ENCODE measurements at places on chromosomes 4 and X. TPM values are rescaled to one million over a fixed set of nuclear protein-coding genes. Genes with fewer than 3 reads are reported as not detected.

CPLX1 gene
- total RNA-seq, result 0.88 TPM

LRCH2 gene
- 3.3 TPM for total RNA-seq

SPIN3 gene
- total RNA-seq, result 22.5 TPM

SLC7A11 gene
- total RNA-seq, result 5.1 TPM

ARR3 gene
- total RNA-seq, result not detected

GDPD2 gene
- total RNA-seq, result 0.21 TPM

MAGED4B gene
- total RNA-seq, result 31.2 TPM

GPR119 gene
- total RNA-seq, result not detected

GLOD5 gene
- not detected for total RNA-seq

ABLIM2 gene
- 6.0 TPM for total RNA-seq

TACR3 gene
- not detected for total RNA-seq

IGFBP7 gene
- 225 TPM for total RNA-seq

TRIM75 gene
- total RNA-seq, result not detected

SPANXC gene
- not detected for total RNA-seq

VCX3A gene
- total RNA-seq, result not detected

MAGEB3 gene
- not detected for total RNA-seq

PNMA6F gene
- not detected for total RNA-seq

FAM184B gene
- not detected for total RNA-seq

TRO gene
- total RNA-seq, result 25.6 TPM

DNA sequence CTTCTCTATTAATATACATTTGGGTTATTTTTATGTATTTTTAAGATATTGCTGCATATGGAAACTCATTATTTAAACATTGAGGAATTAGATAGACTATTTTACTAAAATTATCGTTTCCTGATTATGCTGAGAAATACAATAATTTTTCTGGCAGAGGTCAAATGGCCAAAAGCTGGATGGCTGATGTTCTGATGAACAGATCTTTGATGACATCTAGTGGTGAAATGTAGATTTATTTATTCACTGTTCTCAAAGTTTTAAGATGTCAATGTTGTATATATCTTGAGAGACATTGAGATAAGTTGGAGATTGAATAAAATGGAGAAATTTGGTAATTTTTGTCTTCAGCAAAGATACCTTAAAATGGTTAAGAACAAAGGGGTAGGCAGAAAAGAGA lies 96.2 kb downstream of the UGT8 start:
- no peak for DNase-seq

- DNase-seq, result no peak
These were observed 113.2 kb upstream of the SPRY1 start for GRCh38 chr4:123283371-123283895.

DNA sequence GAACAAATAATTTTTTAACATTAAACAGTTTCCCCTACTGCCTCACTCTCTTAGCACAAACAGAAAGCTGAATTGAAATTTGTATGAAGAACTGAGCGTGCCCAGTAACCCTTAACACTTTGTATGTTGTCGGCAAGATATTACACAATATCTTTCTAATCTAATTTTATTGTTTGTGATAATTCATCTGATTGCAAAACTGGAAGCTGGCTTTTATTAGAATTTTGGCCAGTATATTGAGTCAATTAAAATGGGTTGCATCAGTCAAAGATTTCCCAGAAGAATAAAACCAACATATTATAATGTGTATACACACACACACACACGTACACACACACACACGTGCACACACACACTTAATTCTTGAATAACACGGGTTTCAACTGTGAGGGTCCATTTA lies 2332.1 kb downstream of the PCDH7 start:
- no peak for DNase-seq

DNA sequence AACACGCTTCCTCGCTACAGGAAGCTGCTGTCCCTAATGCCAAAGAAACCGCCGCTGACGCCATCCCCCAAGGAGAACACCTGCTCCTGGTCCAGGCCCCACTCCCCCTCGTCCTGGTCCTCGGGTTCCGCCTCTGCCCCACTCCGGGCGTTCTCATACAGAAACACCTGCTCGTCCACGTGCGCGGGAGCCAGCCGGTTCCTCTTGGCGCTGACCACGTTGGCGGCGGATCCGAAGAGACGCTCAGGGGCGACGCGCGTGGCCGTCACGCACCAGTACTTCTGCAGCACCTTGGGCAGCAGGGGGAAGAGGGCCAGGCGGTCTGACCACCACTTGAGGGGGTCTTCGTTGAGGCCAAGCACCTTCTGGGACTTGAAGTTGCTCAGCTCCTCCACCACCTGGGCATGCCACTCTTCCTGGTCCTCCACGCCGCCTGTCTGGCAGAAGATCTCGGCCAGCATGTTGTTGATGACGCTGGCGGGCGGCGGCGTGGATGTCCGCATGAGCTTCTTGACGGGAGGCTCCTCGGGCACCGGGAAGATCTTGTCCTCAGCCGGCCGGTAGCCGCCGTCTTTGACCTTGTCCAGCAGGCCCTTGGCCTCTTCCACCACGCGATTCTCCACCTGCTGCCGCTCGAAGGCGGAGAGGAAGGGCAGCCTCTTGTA lies 12.0 kb downstream of the DHRSX start:
- DNase-seq, result no peak

GRCh38 chr4:87180767-87181166 lies 39.7 kb downstream of the KLHL8 start:
- no peak for DNase-seq

- DNase-seq, result no peak
These were observed 34.4 kb downstream of the AGTR2 start for GRCh38 chrX:116204932-116205331.

- DNase-seq, result no peak
These were observed 154.5 kb upstream of the QRFPR start for GRCh38 chr4:121535351-121535750.

DNA sequence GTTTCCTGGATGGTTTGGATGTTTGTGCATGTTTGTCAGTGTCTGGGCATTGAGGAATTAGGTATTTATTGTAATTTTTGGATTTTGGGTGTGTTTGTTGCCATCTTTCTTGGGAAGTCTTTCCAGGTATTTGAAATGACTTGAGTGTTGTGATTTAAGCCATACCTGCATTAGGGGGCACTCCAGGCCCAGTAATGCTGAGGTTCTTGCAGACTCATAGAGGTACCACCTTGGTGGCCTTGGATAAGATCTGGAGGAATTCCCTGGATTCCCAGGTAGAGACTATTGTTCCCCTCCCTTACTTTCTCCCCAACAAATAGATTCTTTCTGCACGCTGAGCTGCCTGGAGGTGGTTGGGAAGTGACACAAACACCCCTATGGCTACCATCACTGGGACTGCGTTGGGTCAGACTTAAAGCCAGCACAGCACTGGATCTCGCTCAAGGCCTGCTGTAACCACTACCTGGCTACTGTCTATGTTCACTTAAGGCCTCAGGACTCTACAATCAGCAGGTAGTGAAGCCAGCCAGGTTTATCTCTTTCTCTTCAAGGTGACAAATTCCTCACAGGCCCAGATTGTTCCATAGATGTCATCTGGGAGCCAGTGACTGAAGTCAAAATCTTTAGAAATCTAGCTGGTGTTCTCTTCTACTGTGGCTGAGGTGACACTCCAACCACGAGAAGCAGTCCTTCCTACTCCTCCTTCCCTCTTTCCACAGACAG lies 643.6 kb downstream of the PDHA2 start:
- no peak for DNase-seq

DNA sequence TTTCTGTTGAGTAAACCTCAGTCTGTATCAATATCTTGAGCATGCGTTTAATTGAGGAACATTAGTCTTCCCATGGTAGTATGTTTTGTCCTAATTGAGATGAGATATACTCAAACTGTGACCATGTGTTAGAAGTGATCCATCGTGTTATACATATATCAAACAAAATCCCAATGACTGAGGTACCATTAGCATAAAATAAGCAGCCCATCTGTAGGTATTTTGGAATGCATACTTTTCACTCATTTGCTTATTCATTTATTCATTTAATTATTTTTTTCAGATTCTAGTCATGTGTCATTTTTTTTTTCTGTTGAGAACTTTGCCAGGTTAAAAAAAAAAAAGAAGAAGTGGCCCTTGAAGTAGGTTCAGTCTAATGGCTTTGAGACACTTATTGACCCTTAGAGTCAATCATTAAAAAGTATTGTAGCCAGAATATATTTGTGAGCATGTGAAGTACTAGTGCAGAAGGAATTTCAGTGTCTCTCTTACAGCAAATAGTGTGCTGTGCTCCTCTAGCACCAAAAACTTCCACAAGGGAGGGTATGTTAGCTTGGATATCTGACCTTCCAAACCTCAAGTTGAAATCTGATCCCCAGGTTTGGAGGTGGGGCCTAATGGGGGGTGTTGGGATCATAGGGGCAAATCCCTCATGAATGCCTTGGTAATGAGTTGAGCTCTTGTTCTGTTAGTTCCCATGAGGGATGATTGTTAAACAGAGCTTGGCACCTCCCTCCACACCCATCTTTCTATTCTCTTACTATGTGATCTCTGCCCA lies 130.8 kb upstream of the NPY2R start:
- DNase-seq, result no peak

- no peak for DNase-seq
These were observed 16.0 kb upstream of the EPGN start for GRCh38 chr4:74292111-74292870.

- no peak for DNase-seq
These were observed 33.4 kb downstream of the RUFY3 start for GRCh38 chr4:70754990-70755688.

DNA sequence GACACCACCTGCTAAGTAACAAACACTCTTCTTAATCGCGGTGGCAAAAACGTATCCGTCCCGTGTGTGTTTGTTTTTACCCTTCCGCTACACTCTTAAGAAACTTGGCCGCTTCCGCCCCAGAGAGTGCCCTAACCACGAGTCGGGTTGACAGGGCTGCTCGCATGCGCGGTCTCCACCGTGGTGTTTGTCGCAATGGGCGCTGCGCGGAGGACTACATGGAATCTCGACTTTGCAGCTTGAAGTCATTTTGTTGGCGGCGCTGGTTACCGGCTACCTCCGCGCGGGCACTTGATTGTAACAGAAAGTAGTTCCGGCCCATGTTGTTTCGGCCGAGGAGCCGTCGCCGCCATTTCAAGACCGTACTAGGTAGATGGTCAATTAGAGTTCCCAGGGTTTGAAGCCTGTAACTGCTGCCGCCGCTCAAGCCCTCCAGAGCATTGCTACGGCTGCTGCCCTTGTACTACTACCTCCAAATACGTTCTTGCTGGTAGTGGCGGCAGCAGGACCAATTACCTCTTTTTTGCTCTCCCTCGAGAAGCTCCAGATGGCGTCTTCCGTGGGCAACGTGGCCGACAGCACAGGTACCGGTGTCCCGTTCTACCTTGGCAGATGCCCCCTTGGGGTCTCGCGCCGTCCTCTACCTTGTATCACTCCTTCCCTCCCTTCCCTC lies at the start of gene OGT:
Gene OGT (plus strand): TSS at position 352 of the 673 bp plus-strand sequence. CDS start 196 bp downstream, at position 548.
- DNase-seq, result peak; percentile 93

- DNase-seq, result peak; percentile 39
These were observed 96.5 kb upstream of the MAOA start for GRCh38 chrX:43559644-43560043.

DNA sequence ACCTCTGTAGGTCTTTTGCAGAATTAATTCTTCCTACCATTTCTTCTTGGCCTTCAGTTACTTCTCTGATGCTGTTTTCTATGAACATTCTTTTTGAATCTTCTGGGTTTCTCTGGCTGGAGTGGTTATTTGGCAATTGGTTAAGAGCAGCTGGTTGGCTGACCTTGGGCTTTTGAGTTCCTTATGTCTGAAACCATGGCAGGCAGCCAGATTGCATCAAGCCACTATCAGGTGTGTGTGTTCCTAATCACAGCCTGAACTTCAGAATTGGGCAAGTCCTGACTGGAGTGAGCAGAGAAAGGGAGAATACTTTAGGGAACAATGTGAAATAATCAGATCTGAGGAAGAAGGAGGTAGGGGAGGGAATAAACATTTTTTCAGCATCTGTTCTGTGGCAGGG lies 90.2 kb downstream of the ARHGAP10 start:
- DNase-seq, result peak; percentile 86

DNA sequence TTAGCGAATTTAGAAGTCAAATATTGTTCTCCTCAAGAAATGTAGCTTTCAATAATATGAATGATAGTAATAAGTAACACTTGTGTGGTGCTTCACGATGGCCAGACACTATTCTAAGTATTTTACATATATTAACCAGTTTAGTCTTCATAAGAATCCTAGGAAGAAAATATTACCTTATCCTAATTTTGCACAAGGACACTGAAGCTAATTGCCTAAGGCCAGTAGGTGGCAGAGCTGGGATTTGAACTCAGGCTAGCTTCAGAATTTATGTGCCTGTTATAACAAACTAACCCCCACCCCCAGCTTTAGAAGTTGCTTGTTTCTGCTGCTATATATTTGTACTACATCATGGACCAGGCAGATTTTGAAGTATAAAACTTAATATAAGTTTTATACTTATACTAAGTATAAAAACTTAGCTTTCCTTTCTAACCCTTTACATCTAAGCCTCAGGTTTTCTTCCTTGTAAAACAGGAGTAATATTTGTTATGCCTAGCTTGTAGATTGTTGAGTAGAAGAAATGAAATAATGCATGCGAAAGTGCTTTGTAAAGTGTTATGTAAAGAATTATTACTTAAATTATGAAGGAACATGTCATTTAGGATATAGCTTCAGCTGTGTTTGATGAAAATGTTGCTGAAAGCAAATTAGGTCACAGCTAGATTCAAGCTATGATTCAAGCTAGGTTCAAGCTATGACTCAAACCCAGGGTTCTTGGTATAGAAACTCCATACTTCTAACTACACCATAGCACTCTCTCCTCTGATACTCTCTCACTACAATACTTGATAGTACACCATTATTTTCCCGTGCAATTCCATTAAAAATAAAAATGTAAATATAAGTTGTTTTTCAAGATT lies 4.2 kb upstream of the CDS1 start:
- DNase-seq, result no peak

GRCh38 chr4:70722199-70722791 lies 531 bp downstream of the RUFY3 start:
- DNase-seq, result peak; percentile 25

DNA sequence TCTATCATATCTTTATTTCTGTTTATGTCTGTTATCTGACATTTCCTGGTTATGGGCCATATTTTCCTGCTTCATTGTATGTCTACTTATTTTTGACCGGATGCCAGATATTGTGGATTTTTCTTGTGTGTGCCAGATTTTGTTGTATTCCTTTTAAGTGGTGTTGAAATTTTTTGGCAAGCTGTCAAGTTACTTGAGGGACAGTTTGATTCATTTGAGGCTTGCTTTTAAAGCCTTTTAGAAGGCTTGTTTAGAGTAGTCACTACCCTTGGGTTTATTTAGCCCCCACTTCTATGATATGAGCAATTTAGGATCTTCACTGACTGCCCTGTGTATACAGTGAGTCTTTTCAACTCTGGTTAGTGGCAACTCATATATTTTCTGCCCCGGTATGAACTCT lies 29.2 kb upstream of the NPY2R start:
- DNase-seq, result no peak

DNA sequence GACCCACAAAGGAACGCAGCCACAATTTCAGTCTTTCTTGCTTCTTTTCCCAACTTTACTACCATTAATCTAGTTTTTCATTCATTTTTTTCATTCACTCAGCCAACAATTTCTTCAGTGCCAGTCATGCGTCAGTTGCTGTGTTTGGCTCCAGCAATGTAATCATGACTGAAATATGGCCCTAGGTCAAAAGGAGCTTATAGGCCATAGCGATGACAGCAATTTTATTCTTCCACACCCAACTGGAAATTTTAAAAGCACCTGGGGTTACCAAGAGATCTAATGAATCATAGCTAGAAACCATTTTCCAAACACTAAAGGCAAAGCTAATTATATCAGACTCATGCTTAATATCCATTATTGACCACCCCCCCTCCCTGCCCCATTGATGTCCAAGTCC lies 29.8 kb upstream of the C1QTNF7 start:
- no peak for DNase-seq

- no peak for DNase-seq
These were observed 83.9 kb upstream of the SPANXB1 start for GRCh38 chrX:140918398-140919038.
